ENCODE measurements at places on chromosomes 5 and 9.
A peak's percentile ranks its signal among the peaks of the same experiment; 100 is the strongest.

DNA sequence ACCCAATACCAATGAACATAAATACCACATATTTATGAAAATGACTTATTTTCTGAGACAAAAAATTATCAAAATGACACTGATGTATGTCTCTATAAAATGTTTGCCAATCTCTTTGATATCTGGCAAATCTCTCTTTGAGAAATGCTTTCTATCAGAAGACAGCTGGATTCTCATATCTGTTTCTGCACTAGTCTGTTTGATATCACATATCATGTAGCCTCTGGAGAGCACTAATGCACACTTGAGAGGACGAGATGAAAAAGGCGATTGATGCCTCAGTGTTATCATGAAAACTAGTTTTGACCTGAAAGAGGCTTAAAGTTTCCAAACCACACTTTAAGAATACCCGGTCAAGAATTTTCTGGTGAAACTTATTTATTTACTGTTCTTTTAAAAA lies 29.1 kb upstream of the ANKRD55 start:
- DNase-seq = no peak

- no peak for DNase-seq
Observed at GRCh38 chr9:17905366-17905765, 326.5 kb downstream of the SH3GL2 start.

- DNase-seq = peak; percentile 65
Observed at GRCh38 chr5:93117751-93118531, 463.1 kb downstream of the NR2F1-AS1 start.

DNA sequence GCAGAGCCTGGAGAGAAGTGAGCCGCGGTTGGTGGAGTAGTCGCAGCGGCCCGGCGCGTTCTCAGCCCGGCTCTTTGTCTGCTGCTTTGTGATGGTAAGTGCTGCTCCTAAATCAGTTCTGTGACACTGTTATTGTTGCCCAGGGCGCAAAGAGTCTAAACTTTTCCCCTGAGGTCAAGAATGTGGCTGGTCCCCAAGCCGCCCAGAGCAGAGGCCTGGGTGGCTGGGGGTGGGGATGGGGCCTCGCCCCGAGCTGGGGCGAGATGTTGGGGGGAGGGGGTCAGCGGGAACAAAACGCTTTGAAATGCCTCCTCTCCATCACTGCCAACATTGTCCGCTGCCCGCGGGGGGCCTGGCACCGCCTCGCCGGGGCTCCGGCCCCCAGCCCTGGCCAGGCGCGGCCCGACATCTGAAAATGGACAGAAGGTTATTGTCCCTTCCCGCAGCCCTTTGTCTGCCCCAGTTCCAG lies 11.7 kb upstream of the CERCAM start:
- no peak for DNase-seq

- no peak for DNase-seq
Observed at GRCh38 chr9:125437771-125438221, 176.2 kb downstream of the GAPVD1 start.

DNA sequence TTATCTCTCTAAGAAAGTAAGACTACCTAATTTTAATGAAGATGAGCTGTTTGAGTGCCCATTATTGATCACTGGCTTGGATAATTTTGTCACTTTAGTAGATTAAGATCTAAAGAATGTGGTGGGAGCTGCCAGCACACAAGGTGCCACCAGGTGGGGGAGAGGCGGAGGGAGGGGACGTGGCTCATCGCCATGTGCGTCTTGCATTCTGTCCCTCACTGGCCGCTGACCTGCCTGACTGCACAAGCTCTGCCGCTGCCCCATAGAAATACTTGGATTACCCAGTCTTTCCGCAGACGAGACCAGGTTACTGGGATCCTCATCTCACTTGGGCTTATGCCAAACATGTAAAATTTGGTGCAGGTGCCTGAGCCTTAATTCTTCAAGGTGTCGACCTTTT lies 37.6 kb downstream of the RHOBTB3 start:
- DNase-seq = no peak

DNA sequence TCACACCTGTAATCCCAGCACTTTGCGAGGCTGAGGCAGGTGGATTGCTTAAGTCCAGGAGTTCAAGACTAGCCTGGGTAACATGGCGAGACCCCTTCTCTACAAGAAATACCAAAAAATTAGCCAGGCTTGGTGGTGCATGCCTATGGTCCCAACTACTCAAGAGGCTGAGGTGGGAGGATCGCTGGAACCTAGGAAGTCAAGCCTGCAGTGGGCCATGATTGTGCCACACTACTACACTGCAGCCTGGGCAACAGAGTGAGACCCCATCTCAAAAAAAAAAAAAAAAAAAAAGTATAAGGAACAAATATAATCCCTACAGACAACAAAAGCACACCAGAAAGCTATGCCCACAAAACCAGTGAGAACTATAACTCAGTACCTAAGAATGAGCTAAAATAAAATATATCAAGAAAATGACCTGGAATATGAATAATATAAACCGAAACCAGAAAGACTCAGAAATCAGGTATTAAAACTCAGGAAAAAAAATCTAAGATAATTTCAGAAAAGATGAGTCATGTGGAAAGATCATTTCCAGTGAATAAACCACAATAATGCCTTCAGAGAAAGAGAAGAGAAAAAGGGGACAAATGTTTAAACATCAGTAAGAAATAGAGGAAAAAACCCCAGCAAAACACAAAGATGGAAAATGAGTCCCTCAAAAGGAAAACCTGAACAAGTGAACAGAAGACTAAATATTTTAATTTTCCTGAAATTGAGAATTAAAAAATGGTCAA lies 57.4 kb downstream of the GOLPH3 start:
- DNase-seq = no peak

DNA sequence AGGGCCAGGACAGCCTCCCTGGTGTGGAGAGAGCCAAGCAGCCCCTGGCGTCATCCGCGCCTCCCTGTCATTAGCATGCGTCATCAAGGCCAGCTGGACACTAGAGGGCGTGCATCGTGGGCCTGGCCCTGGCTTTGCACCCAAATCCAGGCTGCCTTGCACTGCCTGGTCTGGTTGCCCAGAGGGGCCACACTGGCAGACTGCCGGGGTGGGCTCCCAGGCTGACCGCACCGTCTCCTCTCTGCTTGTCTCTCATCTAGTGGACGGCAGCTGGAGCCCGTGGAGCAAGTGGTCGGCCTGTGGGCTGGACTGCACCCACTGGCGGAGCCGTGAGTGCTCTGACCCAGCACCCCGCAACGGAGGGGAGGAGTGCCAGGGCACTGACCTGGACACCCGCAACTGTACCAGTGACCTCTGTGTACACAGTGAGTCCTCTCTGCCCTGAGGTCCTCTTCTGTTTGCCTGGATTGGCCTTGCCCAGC lies 29.0 kb downstream of the HK3 start:
- DNase-seq = peak; percentile 9

DNA sequence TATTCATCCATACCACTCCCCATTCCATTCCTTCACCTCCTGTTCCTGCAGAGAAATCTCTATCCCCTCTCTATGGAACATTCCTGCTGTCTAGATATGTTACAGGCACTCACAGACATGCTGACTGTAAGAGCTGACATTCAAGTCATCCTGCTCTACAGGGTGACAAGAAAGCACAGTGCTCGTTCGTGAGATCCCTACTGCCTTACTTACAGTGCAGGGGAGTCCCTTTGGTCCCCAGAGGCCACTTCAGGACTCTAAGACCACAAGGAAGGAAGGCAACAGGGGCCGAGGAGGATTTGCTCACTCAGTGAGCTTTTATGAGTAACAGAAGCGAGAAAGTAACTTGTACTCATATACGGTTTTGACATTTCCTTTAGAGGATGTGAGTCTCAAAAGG lies 110.5 kb downstream of the GAS1 start:
- no peak for DNase-seq

GRCh38 chr9:128912270-128912853 lies 8.4 kb upstream of the PHYHD1 start:
- DNase-seq = no peak

- no peak for DNase-seq
Observed at GRCh38 chr9:108479989-108480652, 375.7 kb downstream of the ACTL7B start.

DNA sequence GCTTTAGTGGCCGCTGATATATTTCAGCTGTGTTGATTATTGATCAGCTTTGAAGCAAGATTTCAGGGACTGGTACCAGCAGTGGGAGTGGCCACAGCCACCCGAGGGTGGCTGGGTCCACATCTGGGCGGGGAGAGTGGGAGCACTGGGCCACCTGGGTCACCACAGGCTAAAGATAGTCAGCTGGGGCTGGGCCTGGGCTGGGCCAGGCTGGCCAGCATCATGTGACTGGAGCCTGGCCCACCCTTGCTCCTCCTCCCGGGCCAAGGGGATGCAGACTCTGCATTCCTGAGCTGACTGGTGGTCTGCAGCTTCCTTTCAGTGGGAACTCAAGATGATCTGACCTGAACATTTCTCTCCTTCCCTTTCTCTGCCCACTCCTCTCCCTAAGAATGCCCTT lies 27.1 kb downstream of the LARP1 start:
- no peak for DNase-seq

DNA sequence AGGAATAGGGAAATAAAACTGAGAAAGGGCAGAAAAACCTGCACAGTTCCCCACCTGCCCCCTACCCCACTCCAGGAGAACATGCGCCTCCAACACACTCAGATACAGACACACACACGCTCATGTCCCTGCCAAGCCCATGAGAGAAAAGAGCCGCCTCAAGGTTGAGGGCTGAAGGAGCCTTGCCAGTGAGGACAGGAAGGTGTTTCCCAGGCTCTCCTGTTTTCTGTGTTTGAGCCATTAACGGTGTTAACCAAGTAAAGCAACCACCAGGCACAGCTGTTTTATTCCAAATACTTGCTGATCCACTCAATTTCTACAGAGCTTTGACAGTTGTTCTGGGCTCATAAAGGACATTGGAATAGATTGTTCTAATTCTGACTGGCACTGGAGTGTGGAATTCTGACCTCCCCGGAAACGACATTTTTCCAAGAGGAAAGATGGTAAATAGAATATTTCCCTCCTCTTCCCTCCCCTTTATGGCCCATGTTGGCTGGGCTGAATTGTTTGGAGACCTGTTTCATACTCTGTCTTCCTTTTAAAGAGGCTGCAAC lies 238.0 kb downstream of the DMAC1 start:
- no peak for DNase-seq

DNA sequence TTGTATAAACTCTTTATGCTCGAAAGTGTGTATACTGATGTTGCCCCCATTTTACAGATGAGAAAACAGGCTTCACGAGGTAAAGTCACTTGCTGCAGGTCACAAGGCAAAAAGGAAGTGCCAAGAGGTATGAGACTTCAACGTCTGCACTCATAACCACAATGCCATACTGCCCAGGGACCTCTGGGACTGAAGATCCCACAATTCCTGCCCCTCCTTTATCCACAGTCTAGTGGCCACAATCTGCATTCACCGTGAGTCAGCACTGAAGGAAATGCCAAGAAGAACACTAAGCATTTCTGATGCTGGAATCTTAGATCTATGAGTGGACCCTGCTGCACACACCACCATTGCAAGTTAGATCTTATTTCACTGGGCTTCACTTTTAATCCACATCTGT lies 37.3 kb downstream of the MED27 start:
- no peak for DNase-seq

DNA sequence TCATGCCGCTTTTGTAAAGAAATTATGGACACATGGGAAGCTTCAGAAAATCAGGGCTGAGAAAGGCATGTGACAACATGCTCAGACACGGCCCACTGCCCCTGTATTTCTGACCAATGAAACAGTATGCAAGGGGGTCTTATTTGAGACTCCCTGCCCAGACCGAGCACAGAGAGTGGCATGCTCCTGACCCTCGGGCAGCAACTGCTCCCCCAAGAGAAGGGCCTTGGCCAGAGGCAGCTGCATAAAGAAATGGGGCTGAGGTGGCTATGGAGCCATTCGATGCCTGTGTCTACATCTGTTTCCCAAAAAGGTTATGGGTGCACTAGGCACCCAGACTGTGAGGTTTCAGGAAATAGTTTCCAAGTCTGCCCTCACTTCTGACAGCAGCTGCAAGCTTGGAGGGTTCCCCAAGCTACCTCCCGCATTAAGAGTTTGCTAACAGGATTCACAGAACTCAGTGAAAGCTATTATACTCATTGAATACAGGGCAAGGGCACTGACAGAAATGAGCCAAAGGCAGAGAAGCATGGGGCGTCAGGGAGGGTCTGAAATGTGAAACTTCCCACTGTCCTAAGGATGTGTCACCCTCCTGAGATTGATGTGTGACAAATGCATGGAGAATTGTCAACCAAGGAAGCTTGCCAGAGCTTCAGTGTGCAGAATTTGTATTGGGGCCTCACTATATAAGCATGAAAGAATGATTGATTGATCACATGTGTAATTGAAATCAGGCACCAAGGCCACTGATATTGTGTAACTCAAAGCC lies 94.3 kb downstream of the DAP start:
- no peak for DNase-seq

- no peak for DNase-seq
Observed at GRCh38 chr5:100004969-100005368, 530.2 kb upstream of the FAM174A start.

DNA sequence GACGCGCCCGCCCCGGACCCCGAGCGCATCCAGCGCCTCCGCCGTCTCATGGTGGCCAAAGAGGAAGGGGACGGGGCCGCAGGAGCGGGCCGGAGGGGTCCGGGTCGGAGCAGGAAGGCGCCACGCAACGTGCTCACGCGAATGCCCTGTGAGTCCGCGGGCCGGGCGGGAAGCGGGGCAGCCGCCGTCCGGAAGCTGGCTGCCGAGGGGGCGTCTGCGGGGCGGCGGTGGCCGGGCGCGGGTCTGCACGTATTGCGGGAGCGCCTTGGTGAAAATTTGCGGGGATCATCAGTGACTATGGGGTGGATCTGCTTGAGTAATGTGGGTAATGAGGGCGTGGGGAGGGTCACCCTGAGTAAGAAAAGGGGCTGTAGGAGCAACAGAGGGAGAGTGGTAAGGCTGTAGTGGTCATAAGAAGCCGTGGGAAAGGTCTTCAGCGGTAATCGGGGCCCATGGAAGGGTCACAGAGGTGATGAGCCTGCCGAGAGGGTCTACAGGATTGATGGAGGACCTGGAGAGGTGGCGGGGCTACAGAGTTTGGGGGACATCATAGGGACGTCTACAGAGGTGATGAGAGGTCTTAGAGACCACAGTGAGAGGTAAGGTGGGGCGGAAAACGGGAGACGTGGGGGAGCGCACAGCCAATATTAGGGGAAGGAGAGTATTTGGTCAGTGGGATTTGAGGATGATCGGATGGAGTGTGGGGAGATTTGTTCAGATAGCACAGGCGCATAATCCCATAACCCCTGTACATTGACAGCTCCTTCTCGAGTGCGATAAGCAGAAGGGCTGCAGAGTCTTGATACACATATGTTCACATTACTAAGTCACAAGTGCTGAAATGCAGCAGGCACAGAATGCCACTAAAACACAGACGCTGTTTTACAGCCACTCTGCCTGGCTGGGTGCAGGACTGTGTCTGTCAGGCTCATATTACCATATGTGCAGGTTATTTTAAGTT lies 819 bp downstream of the LSM11 start:
- peak; percentile 39 for DNase-seq

- DNase-seq = peak; percentile 12
Observed at GRCh38 chr5:97163360-97163764, 19.7 kb downstream of the RIOK2 start.

GRCh38 chr5:28809811-28810750 lies 1771.7 kb upstream of the CDH9 start:
- no peak for DNase-seq
